Neural progenitor cell (in vitro differentiated cells): ENCODE measurements at places on chromosomes 1 and 21.

DNA sequence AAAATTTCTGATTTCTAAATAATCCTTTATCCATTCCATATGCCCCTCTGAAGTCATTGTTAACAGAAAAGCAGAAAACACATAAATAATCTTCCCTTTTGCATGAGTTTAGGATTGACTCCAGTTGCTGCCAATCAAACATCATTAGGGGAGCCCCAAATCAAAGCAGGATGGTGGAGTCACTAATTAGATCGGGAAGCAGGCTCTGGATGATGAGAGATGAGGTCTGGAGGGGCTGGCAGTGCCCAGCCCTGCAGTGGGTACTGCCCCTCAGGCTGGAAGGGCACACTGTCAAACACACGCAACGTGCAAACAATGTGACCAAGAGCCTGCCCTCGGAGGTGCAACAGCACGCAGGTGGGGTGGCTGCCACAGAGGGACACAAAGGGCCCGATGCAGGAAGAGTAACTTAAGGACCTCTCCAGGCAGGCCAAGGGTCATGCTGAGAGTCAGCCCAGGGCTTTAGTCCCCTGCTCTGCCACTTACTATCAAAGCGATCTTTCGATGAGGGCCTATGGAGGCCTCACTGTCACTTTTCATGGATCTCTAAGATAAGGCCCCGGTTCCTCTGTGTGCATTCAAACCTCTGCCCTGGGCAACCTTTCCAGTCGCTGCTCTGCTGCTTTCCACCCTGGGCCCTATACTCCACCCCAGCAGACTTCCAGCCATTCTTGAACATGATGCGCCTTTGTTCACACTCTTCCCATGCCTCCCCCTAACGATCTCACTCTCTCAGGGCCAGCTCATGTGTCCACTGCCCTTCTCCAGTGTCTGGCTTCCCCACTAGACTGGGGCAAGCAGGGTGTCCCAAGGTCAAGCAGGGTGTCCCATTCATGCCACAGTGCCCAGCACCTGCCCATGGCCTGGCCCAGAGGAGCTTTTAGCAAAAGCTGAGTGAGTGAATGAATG, 98.9 kb downstream of the DMRTB1 start:
- DNase-seq, result no peak

DNA sequence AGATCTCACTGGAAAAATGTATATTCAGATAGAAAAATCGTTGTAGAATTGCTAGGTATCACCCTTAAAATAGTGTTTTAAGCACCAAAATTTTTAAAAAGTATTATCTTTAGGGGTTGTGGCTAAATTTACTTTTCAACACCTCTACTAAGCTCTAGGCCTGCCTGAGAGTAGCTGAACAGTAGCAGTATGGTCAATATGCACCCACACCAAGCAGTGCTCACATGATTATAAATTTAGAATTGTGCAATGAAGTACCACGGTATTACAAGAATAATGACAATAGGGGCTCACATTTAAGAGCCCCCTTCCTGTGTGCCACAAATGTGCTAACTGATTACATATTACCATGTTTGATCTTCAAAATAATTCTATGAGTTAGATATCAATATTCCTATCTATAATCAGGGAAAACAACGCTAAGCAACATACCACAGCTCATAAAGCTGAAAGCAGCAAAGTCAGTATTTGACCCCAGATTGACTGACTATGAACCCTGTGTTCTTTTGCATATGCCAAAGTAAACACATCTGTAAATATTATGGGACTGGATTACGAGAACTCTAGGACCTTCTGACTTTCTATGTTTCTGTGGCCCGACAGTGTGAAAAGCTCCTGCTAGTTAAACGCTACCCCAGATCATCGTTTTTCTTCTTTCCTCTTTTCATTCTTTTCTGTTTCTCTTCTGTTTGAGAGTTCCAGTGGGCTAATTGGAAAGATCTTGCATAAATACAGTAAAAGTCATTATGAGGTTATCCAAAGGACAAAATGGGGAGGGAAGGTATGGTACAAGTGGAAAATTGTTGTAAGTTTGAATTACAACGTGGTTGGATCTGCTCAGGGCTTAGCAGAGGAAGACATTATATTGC, 201.1 kb upstream of the C1orf87 start:
- DNase-seq, result no peak

DNA sequence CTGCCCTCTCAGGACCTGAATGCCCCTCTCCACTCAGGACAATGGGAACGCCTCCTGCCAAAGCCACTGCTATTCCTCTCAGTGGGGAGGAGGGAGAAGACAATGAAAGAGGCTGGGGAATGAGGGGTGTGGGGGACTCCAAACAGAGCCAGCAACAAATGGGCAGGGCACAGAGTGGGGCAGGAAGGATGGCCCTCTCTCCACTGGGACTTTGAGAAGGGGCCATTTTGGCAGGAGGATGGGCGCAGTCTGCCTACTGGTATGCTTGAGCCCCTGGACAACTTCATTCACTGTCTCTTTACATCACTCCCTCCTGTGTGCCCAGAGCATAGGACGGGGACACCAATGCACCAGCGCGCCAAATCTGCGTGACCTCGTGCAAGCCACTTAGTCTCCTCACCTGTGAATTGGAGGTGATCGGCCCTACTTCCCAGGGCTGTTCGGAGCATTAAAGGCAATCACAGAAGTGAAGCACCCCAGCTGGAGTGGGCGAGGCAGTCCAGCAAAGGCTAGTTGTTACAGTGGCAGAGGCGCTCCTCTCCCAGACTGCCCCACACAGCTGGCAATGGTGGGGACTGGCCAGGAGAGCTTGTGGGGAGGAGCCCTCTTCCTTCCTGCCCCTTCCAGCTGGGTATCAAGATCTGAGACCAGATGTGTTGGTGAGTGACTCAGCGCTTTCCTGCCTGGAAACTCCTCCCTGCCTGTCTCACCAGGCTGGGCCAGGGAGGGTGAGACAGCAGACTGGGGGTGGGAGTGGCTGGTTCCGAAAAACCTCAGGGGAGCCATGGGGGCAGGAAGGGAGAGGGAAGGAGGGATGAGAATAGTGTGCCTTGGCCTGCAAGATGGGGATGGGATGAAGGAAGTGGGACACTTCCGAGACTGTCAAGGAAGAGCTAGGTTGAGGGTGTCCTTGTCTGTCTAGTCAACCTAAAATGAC, 22.4 kb upstream of the SYNC start:
- DNase-seq, result peak; percentile 41

- no peak for DNase-seq
Observed at GRCh38 chr1:76891931-76892622, 24.8 kb downstream of the ST6GALNAC5 start.

DNA sequence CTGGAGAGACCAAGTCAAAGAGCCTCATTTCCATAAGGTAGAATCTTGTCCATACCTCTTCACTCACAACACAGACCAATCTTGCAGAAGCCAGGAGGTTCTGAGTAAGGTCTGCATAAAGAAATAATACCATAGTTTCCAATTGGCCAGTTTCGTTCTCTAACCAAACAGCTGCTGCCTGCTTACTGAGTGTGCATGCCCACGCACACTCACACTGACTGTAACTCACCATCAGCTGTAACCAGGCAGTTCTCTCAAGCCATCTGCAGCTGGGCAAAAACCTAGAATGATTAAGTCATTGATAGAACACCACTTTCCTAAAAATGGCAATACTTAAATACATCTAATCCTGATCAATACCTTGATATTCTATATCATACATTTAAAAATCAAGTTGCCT, 106.6 kb upstream of the VAV3 start:
- no peak for DNase-seq

GRCh38 chr1:213192026-213192425, 141.0 kb downstream of the RPS6KC1 start:
- no peak for DNase-seq

DNA sequence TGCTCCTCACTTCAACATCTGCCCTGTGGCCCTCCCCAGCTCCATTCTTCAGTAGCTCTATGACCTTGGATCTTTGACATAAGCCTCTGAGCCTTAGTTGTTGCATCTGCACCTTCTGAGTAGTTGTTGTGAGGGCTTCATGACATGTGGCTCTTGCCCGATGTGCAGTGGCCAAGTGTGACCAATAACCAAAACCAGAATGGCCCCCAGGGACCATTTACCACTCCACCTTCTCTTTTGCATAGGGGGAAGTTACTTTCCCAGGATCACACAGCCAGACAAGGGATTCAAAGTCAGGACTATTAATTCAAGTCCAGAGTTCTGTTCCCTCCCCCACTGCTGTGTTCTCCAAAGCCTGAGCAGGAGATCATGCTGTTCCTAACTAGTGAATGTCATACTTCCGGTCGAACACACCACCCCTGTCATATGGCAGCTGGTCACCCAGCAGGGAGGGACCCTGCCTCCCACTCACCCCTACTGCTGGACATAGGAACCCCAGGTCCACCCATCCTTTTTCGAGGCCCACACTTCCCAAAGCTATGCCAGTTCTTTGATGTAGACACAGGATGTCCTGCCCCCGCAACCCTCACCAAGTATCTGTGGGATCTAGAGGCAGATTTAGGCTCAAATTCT, 4.0 kb downstream of the FGR start:
- no peak for DNase-seq

DNA sequence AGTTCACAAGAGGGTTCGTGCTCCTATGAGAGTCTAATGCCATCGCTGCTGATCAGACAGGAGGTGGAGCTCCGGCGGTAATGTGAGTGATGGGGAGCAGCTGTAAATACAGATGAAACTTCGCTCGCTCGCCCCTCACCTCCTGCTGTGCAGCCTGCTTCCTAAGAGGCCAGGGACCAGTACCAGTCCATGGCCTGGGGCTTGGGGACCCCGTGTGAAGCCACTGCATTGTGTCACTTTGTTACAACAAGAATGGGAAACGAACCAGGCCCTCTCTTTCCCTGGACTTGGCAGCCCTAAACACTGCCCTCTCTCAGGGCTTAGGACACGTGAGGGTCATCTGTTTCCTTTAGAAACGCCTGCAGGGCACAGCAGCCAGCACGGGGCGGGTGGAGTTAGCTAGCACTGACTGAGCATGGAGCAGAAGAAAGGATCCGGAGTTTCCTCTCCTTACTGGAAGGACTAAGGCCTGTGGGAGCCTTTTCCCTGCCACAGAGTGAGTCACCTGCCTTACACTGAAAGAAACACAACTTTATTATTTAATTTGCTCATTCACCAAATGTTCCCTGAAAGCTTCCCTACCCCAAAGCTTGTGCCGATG, 185.2 kb upstream of the TMEM51 start:
- peak; percentile 47 for DNase-seq

- peak; percentile 85 for DNase-seq
Observed at GRCh38 chr1:50348449-50349241, 74.6 kb downstream of the DMRTA2 start.

- no peak for DNase-seq
Observed at GRCh38 chr1:30272277-30273020, 450.9 kb downstream of the MATN1 start.

- no peak for DNase-seq
Observed at GRCh38 chr1:203196371-203196770, 9.9 kb upstream of the CHI3L1 start.

GRCh38 chr1:14442669-14443068, 155.8 kb upstream of the KAZN start:
- peak; percentile 5 for DNase-seq

- DNase-seq, result no peak
Observed at GRCh38 chr21:35197992-35198431, 148.9 kb upstream of the RUNX1 start.

DNA sequence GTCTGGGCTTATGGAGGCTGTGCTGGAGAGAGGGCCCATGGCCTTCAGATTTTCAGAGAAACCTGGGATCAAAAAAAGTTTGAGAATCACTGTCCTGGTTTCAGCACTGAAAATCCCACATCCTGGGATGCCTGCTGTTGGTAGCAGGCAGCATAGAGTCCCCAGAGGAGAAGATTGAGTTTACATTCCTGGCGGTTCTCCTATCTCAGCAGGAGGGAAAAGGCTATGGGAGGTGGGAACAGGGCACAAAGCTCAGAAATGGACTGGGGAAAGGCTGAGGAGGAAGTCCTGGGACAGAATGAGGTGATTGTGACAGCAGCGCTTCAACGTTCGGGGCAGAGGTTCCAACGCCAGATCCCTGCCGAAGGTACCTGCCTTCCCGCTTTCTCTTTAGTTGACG, 103.4 kb downstream of the ETS2 start:
- no peak for DNase-seq

DNA sequence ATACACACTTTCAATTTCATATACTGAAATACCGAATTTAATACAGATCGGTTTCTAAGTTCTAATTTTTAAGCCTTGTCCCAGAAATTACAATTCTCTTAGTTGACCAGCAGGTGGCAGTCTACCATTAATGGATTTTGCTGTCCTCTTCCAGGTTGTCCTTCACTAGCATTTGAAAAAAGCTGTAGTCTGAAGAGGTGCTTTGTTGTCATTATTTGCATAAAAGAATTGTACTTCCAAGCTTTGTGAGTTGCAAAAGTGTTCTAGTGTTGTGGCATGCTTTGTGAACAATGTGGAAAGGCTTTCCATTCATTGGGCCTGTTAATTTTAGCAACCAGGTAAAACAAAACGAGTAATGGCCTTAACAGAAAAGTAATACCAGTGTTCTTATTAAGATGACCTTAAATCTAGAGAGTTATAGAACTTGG, 193.6 kb downstream of the RPS6KC1 start:
- peak; percentile 68 for DNase-seq

DNA sequence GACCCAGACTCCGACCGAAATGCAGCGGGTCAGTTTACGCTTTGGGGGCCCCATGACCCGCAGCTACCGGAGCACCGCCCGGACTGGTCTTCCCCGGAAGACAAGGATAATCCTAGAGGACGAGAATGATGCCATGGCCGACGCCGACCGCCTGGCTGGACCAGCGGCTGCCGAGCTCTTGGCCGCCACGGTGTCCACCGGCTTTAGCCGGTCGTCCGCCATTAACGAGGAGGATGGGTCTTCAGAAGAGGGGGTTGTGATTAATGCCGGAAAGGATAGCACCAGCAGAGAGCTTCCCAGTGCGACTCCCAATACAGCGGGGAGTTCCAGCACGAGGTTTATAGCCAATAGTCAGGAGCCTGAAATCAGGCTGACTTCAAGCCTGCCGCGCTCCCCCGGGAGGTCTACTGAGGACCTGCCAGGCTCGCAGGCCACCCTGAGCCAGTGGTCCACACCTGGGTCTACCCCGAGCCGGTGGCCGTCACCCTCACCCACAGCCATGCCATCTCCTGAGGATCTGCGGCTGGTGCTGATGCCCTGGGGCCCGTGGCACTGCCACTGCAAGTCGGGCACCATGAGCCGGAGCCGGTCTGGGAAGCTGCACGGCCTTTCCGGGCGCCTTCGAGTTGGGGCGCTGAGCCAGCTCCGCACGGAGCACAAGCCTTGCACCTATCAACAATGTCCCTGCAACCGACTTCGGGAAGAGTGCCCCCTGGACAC, 534 bp downstream of the C1orf56 start:
- DNase-seq, result peak; percentile 80

DNA sequence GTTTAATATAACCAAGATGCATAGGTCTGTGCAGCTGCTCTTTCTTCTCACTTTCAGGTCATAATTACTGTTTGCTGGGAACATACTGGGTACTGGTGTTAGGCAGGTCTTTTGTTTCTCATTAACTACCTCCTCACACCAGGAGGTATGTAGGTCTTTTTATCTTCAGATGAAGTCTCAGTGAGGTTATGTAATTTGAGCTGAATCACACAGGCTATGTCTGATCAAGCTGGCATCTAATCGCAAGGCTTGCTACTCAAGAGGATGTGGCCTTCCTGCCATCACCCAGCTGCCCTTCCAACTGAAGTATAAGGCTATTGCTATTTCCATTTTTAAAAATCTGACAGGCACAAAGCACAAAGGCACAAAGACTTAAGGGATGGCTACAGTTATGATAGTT, 96.4 kb downstream of the RUNX1 start:
- no peak for DNase-seq

- DNase-seq, result no peak
Observed at GRCh38 chr1:229928767-229929166, 138.3 kb upstream of the GALNT2 start.

- DNase-seq, result no peak
Observed at GRCh38 chr1:223515421-223515820, 122.2 kb downstream of the CCDC185 start.
